ENCODE measurements at places on chromosomes 6 and 20.

GRCh38 chr6:74973591-74973990 is 232.3 kb downstream of the COL12A1 start:
- DNase-seq: no peak

DNA sequence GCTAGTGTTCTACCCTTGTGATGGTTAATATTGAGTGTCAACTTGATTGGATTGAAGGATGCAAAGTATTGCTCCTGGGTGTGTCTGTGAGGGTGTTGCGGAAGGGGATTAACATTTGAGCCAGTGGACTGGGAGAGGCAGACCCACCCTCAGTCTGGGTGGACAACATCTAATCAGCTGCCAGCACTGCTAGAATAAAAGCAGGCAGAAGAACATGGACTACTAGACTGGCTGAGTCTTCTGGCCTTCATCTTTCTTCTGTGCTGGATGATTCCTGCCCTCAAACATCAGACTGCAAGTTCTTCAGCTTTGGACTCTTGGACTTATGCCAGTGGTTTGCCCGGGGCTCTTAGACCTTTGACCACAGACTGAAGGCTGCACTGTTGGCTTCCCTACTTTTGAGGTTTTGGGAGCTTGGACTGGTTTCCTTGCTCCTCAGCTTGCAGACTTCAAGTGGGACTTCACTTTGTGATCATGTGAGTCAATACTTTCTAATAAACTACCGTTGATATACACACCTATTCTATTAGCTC is 50.1 kb downstream of the SDHAF4 start:
- DNase-seq: no peak

DNA sequence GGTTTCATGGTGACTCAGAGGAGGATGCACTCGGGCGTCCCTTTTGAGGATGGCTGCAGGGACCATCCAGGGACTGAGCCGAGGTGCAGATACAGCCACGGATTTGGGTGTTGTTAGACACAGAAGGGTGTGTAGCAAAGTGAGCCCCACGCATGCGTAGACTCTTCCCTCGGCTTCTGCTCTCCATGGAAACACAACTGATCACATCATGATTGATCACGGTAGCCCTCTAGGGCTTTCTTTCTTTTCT is 606 bp upstream of the ULBP1 start:
- no peak for DNase-seq

DNA sequence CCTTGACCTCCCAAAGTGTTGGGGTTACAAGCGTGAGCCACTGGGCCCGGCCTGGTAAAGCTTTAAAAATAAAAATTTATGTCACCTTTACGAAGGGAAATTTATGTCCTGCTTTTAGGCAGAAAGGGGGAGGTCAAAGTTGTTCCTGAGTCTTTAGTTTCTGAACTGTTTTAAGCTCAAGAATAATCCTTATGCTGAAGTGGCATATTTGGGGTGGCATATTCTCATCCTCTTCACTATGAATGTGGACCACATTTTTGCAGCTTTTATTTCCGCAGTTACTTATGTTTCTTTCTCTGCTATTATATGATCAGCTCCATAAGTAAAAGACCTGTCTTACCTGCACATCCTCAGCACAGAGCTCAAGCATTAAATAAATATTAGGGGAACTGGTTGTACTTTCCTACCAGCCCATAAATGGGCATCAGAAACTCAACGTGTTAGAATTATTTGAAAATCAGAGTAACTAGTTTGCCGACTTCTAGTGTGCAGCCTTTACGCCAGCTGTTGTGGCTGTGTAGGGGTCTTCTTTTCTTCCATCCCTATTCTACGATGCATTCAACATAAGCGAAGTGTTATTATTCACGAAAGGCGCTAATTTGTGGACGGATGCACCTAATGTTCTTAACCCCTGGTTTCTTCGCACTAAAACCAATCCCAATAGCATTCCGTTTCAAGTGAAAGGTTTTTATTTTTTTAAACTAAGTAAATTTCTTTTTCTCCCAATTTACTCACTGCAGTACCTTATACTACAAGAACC is 867 bp upstream of the AKAP7 start:
- no peak for DNase-seq

DNA sequence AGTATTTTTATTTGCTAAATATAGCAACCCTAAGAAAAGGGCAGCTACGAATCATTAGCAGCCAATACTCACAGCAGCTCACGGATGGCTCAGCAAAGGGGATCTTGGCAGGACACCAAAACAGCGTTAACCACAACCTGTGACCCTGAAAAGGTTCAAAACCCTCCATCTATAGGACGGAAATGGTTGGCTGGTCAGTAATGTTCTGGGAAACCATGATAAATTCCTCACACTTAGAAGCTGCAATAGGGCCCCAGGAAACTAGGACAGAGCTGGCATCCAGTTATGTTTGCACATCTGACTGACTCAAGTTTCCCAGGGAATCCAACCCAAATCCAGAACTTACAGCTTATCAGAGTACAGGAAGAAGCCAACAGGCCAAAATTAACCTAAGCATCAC is 30.9 kb upstream of the PTPRT start:
- DNase-seq: no peak

DNA sequence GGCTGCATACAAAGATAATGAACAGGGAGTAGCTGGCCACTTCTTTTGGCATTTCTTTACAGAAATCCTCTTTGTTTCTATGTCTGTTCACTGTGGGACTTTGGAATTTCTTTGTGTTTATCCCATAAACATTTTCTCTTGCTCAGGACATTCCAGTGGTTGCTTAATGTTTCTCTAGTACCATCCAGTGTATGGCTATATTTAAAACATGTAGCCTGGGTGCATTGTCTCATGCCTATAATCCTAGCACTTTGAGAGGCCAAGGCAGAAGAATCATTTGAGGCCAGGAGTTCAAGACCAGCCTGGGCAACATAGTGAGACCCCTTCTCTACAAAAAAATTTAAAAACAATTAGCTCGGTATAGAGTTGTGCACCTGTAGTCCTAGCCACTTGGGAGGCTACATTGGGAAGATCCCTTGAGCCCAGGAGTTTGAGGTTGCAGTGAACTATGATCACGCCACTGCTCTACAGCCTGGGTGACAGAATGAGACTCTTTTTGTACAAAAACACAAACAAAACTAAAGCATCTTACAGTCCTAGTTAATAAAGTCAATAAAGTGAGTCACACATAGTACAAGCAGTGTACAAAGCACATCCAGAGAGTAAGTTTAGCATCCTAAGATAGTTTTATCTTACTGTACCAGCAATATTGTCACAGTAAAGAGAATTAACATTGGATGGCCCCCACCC is 63.3 kb downstream of the ZFAND3 start:
- DNase-seq: no peak

- DNase-seq: no peak
These were observed 892 bp downstream of the REPS1 start for GRCh38 chr6:138987080-138987642.

GRCh38 chr6:26059941-26060340 is 27.3 kb upstream of the HFE start:
- peak; percentile 29 for DNase-seq

DNA sequence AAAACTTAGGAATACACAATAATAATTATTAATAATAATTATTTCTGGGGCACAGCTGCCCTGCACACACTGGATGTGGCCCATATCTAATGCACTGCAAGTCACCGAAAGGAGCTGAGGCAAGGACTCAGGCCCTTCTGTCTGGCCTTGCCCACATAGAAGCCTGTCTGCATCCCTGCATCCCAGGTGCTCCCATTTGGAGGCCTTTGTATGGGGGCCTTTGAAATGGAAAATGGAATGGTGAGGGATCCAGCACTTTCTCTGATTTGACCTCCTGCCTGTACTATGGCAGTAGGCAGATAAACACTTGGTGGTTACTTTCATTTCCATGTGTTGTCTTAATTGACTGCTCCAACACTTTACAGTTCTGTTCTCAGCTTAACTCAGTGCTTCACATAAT is 75.7 kb upstream of the PTCHD4 start:
- no peak for DNase-seq
